Activated CD4-positive, CD25-positive, alpha-beta regulatory T cell (primary cell): ENCODE measurements at places on chromosomes 11 and 22.

DNA sequence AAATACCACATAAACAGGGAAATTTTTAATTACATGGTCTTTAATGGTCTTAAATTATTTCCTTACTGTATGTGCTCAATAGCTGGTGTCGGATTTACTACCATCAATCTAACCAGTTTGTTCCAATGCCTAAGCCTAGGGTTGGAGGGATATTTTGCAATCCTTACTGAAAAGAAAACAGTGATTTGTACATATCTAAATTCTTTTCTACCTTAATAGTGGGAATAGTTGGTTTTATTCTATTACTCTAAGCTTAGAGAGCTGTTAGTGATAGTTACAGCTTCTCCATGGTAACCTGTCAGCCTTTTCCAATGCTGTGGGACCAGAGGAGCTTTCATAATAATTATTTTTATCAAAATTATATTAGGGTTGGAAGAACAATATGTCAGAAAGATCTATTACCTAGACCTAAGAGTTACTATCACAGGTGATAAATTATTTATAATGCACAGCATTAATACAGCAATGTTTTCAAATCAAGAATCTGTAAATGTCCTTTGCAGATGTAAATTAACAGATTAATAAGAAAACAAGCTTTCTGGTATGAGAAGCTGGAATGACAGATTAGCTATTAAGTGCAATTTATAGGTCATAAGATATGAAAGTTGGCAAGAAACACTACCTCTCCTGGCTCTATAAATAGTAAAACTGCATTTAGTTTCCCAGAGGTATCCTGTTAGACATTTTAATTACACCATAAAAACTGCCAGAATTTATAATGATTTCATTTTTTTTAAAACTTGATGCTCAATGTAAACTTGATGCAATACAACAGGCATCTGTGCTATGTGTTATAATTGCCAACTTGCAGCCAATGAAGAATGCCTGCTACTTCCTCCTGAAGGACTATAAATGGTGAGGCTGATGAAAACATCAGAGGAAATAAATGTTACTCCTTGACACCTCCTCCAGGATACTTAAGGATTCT, 262.0 kb upstream of the PITPNB start:
- no peak for DNase-seq

GRCh38 chr22:32758866-32759385, 42.6 kb upstream of the TIMP3 start:
- no peak for DNase-seq

GRCh38 chr11:94740083-94741021, 27.8 kb upstream of the AMOTL1 start:
- no peak for DNase-seq

DNA sequence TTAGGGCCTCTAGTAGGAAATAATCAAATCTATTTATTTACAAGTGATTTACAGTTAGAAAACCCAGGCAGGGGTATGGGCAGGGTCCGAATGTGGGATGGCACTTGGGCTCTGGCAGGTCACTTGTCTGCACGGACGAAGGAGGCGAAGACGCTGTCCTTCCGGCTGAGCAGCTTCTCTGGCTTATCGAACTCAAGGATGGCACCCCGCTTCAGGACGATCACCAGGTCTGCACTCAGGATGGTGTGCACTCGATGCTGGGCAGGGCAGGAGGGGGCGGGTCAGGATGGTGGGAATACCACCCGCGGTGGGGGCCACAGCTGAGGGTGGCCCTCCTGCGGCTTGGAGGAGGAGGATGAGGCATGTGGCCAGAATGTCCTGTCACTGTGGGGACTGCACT, 4.4 kb upstream of the KCNJ11 start:
- DNase-seq = no peak

DNA sequence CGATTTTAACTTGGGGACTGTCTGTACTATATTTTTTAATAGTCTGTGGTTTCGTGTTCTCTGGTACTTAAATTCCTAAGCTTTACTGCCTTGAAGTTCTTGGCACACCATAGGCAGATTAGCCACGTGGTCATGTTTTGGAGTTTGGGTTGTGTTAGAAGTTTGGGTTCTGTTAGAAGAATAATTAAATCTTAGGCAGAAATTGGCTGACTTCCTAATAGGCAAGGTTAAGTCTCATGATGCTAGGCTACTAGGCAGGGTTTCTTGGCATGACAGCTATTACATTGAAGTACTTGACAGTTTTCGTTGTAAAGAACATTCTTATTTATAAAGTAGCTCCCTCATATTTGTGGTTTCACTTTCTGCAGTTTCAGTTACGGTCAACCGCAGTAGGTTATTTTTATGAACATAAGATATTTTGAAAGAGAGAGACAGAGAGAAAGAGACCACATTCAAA, 30.0 kb upstream of the MMP7 start:
- DNase-seq = no peak

- no peak for DNase-seq
These were observed 296.5 kb downstream of the KIRREL3 start for GRCh38 chr11:126704096-126704495.

DNA sequence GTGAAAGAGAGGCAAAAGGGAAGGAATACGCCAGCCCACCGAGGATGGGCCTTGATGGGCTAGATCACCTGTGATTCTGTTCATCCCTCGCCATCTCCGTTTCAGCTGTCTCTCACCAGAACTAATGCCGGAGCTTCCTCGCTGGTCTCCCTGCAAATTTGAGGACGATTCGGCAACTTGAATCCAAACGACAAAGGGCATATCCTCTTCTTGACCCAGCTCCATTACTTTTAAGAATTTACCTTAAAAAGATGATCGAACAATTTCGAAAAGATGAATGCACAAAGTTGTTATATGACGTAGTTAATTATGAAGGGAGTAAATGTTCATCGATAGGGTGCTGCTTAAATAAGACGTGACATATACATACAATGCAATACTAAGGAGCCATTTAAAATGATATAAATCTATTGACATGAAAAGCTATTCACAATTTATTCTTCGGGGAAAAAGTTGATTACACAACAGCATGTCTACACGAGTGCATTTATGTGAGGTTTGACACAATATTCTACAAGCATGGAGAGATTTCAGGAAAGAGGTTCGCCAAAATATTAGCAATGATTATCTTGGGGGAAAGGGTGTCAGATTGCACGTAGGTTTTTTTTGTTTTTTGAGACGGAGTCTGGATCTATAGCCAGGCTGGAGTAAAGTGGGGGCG, 937 bp upstream of the FAM168A start:
- no peak for DNase-seq

GRCh38 chr22:39205344-39206021, 39.3 kb downstream of the PDGFB start:
- DNase-seq = no peak

DNA sequence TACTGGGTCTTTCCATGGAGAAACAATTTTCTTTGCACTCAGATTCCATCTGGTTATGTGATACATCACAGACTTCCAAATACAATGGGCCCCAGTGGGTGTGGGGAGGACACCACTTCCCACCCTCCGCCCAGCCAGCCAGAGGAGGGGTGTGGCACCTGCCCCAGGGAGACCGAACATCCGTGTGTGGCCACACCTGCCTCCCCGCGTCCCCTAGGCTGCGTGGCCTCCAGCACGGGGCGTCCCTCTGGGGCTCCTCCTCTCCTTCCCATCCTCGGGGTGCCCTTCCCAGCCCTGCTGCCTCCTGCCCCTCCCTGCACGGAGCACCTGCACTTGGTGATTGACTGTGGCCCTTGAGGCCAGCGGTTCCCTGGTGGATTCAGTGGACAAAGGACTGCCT, 49.1 kb downstream of the CERK start:
- DNase-seq = no peak

- DNase-seq = no peak
These were observed 1.2 kb upstream of the GTSE1 start for GRCh38 chr22:46295277-46295971.

DNA sequence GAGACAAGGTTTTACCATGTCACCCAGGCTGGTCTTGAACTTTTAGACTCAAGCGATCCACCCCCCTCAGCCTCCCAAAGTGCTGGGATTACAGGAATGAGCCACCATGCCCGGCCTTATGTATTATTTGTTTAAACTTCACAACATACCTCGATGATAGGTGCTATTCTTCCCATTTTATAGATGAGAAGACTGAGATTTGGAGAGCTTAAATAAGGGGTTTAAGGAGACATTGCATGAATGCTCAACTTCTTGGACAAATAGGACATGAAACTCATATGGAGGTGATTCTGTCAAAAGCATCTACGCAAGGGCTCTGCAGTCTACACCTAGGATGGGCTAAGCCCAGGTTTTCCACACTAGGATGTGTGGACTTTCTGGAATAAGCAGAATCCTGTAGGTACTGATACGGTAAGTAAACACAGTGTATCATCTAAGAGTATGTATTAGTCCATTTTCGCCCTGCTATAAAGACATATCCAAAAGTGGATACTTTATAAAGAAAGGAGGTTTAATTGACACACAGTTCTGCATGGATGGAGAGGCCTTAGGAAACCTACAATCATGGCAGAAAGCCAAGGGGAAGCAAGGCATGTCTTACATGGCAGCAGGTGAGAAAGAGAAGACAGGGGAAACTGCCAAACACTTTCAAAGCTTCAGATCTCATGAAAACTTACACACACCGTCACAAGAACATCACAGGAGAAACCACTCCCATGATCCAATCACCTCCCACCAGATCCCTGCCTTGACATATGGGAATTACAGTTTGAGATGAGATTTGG, 62.8 kb upstream of the CAPRIN1 start:
- no peak for DNase-seq

DNA sequence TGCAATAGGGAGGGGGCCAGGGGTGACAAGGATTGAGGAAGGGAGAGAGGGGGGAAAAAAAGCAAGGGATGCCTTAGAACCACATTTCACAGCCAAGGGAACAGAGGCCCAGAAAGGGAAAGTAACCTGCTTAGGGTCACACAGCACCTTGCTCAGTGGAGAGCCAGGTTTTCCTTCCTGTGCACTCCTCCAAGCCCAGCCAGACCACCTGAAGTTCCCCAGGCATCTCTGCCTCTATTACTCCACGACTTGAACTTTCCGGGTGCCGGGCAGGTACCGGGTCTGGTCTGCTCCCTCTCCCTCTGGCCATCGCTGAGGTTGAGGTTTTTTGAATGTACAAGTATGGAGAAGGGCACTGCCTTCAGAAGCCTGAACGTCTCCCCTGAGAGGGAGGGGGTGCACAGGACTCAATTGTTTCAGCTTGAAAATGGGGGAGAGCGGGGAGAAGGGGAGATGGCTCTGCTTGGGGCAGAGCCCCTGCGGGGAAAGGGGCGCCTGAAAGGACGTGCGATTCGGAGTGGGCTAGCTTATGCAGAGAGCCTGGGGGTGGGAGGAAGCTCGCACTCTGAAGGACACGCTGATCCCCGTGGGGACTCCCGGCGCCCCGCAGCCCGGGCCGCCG, 516 bp upstream of the SERPINH1 start:
- DNase-seq = no peak

DNA sequence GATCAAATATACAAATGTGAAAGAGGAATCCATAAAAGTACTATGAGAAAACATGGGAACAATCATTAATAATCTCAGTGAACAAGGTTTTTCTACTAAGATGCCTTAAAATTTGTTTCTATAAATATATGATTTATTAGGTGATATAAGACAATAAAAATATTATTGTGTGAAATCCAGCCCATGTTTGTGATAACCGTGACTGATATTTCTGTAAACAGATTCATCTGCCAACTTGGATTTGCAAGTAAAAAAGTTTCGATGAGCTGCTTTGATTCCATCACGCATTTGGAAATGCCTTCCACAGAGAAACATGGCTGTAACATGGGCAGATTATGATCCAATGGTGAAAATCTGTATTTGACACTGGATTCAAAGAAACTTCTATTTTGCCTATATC, 157.8 kb downstream of the NXPE2 start:
- DNase-seq = no peak

GRCh38 chr11:125662689-125663088, 18.0 kb downstream of the ACRV1 start:
- no peak for DNase-seq

DNA sequence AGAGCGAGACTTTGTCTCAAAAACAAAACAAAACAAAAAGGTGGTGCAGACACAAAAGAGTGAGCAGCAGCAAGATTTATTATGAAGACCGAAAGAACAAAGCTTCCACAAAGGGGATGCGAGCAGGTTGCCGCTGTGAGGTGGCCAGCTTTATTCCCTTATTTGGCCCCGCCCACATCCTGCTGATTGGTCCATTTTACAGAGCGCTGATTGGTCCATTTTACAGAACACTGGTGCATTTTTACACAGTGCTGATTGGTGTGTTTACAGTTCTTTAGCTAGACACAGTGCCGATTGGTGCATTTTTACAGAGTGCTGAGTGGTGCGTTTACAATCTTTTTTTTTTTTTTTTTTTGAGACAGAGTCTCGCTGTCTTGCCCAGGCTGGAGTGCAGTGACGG, 77.4 kb downstream of the CECR2 start:
- DNase-seq = no peak

DNA sequence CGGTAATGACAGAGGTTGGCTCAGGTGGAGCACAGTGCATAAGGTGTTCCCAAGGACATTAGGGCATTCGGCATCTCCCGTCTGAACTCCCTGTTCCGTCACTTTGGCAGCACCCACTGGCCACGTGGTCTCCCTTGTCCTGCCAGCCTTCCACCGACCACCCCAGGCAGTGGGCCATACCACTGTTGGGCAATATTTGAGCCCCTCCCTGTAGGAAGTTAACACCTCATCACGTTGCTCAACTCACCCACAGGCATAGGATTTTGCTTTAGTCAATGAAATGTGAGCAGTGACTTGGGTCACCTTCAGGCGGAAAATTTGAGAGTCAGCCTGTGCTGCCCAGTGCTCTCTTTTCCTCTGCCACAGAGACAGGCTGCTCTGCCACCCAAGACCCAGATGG, 44.0 kb downstream of the SERPINH1 start:
- DNase-seq = no peak

DNA sequence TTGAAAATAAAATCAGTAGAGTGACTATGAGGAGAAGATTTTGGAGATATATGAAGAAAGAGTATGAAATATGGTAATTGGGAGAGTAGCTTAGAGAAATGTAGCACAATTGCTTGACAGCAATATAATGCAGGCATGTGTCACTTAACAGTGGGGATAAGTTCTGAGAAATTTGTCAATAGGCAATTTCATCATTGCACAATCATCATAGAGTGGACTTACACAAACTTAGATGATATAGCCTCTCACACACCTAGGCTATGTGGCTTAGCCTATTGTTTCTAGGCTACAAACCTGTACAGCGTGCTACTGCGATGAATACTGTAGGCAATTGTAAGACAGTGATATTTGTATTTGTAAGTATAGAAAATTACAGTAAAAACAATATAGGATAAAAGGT, 573.6 kb downstream of the JRKL start:
- DNase-seq = no peak

- no peak for DNase-seq
These were observed 66.1 kb downstream of the MYO7A start for GRCh38 chr11:77193911-77194830.

GRCh38 chr11:910044-910588, 494 bp downstream of the CHID1 start:
- no peak for DNase-seq

DNA sequence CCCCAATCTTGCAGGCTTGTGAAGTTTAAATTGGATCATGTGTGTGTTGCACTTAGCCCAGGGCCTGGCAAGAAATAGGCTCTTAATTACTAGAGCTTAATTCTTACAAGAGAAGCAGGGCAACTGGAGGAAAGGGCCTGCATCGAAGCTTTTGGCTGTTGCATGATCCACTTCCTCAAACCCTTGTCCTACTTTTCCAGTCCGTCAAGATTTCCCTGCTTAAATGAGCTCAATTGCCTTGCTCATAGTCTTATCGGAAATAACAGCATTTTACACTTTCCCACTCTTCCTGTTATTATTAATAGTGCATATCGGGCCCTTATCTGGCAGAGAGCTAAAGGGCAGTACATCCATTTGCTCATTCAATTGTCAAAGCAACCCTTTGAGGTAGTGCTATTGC, 18.1 kb downstream of the DTX4 start:
- DNase-seq = no peak
